ENCODE measurements at places on chromosomes 2 and 18.

- DNase-seq: peak; percentile 25
Measured at GRCh38 chr2:32008805-32009515, 1.8 kb downstream of the MEMO1 start.

GRCh38 chr2:202373490-202373889 is 2.6 kb upstream of the BMPR2 start:
- no peak for DNase-seq

DNA sequence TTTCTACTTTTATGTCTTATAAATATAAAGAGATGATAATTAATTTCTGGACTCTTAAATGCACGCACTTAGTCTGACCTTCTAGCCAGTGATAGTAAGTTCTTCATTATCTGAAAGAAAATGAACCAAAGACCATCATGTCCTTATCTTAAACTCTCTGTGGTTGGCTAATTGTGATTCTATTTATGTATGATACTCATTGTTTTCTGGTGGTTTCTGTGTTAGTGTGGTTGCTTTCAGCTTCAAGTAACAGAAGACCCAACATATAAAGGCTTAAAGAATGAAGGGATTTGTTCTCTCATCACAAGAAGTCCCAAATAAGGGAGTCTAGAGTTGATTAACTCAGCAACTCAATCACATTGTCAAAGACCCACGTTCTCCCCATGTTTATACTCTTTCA is 225.2 kb upstream of the TANK start:
- no peak for DNase-seq

DNA sequence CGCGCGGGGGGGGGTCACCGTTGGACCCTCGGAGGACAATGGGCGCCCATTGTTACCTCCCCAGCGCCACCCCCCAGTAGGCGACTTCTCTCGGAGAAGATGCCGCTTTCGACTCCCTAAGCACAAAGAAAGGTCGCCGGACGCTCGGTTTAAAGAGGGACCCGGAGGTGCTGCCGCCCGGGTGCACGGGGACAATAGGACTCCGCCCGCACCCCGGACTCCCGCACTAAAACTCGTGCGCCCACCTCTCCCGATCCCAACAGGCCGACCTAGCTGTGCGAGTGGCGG is 318 bp upstream of the CDC42EP3 start:
- DNase-seq: no peak

DNA sequence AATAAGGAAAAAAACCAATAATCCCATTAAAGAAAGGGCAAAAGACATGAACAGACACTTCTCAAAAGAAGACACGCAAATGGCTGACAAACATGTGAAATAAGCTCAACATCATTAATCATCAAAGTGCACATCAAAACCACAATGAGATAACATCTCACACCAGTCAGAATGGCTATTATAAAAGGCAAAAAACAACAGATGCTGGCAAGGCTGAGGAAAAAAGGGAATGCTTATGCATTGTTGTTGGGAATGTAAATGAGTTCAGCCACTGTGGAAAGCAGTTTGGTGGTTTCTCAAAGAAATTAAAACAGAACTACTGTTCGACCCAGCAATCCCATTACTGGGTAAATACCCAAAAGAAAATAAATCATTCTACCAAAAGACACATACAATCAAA is 285.6 kb downstream of the NR4A2 start:
- DNase-seq: no peak

DNA sequence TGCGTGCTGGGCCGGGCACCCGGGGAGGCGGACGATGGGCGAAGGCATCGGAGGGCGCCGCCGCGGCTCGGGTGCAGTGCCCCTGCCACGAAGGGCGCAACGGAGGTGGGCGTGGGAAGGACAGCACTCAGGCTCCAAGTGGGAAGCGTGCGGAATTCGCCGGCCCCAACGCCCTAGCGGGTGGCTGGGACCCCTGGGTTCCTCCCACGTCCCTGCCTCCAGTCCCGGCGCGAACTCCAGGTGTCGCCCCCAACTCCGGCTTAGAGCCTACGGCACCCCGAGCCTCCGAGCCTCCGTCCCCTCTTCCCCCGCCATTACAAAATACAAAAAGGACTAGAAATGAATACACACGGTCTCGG is 1.3 kb downstream of the CYP27C1 start:
- no peak for DNase-seq
